ENCODE measurements at places on chromosomes 4 and X.
A peak's percentile ranks its signal among the peaks of the same experiment; 100 is the strongest.

DNA sequence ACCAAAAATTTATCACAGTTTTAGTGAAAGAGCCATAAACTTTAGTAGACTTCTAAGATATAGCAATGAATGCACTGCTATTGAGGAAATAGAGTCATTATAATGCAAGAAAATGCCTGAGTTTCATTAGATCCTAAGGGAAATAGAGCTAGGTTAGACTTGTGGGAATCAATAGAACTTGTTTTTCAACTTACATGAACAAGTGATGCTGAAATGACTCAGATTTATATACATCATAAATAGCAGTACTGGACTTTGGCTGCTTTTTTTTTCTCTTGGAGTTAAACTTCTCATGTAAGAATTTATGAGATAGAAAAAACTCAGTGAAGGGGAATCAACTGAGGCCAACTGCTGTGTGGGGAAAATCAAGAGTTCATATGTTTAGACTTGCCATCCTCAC is 216.5 kb upstream of the AADAT start:
- DNase-seq: no peak

DNA sequence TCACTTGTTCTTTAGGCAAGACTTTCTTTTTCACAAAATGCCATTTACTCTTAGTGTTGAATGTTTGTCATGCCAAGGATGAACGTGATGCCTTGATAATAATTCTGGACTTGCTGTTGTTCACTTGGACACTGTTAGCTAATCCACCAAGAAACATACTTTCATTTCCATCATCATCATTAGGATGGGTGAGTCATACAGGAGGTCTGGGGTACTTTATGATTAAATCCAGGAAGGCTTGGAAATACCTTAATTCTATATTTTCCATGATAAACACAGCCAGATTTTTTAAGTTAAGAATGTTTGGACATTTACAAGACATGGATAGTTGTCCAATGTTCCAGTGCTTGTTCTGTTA is 260.7 kb upstream of the GIMD1 start:
- DNase-seq: no peak

- DNase-seq: no peak
Observed at GRCh38 chr4:3671571-3672464, 94.4 kb upstream of the ADRA2C start.

DNA sequence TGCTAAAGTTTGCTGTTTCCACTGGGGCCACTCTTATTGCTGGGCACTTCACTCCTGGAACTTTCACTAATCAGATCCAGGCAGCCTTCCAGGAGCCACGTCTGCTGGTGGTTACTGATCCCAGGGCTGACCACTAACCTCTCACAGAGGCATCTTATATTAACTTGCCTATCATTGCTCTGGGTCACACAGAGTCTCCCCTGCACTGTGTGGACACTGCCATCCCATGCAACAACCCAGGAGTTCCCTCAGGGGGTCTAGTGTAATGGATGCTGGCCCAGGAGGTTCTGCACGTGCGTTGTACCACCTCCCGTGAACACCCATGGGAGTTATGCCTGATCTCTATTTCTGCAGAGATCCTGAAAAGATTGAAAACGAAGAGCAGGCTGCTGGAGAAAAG is 41.8 kb upstream of the IQSEC2 start:
- DNase-seq: no peak

- no peak for DNase-seq
Observed at GRCh38 chrX:137748827-137749226, 182.9 kb downstream of the ZIC3 start.

GRCh38 chr4:106707776-106708463 is 328.2 kb downstream of the DKK2 start:
- no peak for DNase-seq

- peak; percentile 70 for DNase-seq
Observed at GRCh38 chr4:80461412-80461811, 125.9 kb downstream of the CFAP299 start.

GRCh38 chr4:155009288-155009687 is 199.1 kb upstream of the NPY2R start:
- no peak for DNase-seq

DNA sequence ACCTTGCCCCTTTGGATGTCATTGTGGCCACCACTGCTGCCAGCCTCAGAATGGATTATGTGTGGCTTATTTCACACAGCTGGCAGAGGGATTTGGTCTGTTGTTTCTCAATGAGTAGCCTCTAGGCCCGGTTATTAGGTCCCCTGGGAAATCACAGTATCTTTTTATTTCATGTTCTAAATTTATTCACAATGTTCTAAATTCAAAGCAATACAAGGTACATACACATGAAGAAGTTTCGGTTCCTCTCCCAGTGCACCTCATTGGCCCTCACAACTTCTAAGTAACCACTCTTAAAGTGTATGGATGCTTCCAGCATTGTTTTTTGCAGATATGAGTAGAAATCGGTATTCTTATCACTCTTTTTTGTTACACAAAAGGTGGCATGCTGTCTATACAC is 262.7 kb downstream of the RCHY1 start:
- no peak for DNase-seq

GRCh38 chr4:88007304-88008121 is at the start of gene PKD2:
TSS of gene PKD2 (plus strand) at chr4:88007635. CDS start at chr4:88007734, 99 bp downstream.
- peak; percentile 49 for DNase-seq

DNA sequence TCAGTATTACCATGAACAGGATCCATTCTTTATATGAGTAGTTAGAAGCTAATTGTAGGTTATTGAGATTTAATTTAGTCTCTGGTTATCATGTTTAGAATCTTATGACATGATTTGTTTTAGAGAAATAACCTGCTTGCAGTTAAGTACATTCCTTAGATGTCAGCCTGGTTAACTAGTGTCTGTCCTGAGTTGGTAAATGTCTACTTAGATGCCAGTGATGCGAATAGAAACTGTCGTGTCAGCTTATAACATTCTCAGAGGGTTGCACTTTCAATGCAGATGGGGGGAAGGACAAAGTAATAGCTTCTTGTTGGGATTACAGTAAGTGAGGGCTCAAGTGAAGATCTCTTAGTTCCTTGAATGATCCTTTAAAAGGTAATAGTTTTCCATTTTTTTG is 227.8 kb upstream of the SPRY1 start:
- DNase-seq: no peak

- no peak for DNase-seq
Observed at GRCh38 chrX:127030016-127030748, 210.7 kb downstream of the PRR32 start.

DNA sequence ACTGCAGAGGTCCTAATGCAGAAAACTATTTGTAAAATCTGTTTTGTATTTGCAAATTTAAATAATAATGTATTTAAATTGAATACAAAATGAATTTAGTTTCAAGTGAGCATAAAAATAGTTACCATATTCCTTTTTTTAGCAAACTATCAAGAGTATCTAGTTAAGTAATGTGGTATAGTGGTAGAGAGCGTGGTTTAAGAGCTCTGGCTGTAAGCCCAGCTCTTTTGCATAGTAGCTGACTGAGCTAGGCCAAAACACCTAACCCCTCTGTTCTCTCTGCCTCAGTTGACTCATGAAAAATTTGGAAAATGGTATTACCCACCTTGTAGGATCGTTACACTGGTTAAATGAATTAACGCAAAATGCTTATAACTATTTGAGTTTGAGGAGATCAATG is 18.1 kb upstream of the ADAD1 start:
- DNase-seq: no peak

GRCh38 chrX:79146640-79147390 is 2.3 kb downstream of the GPR174 start:
- DNase-seq: no peak

DNA sequence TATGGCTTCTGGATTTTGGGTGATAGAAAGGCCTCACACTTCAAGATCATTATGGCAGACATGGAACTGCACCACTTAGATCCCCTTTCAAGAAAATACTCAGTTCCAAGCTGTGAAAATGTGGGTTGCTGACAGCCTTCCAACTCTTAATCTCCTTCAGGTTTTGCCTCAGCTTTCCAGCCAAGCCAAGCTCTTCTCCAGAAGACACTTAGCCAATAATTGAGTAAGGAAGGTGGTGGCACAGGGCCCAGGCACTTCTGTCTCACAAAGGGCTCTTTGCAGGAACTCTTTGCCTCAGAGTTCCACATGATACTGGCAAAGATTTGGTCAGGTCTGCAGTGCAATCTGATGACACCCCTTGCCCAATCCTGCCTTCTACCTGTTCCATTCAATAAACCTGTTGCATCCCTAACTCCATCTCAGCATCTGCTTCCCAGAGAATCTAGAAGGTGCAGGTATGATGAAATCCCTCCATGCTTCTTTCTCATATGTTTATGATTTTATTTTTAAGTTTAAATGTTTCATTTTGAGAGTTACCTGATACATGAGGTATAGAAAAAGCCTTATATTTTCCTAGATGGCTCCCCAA is 30.6 kb downstream of the ANXA5 start:
- no peak for DNase-seq

DNA sequence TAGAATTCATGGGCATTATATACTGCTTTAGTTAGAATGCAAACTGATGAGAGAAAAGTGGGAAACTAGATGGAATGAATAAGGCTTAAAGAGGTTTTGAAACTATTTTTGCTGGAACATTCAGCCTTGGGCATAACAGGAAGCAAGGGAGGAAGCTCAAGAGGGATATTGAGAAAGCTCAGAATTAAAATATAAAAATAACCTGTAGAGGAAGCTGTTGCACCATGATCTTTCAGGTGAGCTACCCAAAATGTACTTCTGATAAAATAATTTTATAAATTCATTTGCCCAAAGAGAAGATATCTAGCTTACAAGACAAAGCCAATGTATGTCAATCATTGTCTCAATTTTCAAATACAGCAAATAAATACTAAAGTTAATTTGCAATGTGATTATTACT is 11.3 kb downstream of the GC start:
- no peak for DNase-seq

DNA sequence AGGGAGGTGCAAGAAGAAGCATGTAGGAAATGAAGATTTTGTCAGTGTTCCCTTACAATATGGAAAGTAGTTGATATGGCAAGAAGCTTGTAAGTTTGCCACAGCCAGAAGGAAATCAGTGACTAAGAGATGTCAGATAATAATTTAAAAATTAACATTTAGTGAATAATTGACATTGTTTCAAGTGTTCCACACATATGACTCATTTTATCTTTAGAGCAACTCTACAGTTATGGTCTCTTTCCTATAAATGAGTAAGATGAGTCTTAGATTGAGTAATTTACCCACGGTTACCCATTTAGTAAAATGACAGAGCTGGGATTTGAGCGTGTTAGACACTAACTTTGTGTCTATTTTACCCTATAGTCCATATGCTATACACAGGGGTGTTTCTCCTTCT is 300.3 kb upstream of the IRS4 start:
- no peak for DNase-seq

GRCh38 chr4:170979736-170980135 is 833.5 kb upstream of the GALNTL6 start:
- DNase-seq: no peak

DNA sequence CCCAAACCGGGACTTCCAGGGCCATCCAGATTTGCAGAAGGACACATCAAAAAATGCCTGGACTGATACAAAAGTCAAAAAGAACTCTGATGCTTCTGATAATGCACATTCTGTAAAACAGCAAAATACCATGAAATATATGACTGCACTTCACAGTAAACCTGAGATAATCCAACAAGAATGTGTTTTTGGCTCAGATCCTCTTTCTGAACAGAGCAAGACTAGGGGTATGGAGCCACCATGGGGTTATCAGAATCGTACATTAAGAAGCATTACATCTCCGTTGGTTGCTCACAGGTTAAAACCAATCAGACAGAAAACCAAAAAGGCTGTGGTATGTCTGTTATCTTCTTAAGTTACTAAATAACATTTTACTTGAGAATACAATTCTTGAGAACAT is 9.2 kb downstream of the PLK4 start:
- DNase-seq: no peak

Measured in ELF-1 (cell line).